Purkinje cell (primary cell): ENCODE measurements at places on chromosomes 4 and X. TPM values are rescaled to one million over a fixed set of nuclear protein-coding genes. Genes with fewer than 3 reads are reported as not detected.

The PAK3 gene
- 23.9 and 29.5 TPM in 2 replicates for polyA plus RNA-seq

The MAGEA4 gene
- not detected in 2 replicates for polyA plus RNA-seq

The ARHGAP6 gene
- 0.50 and 0.62 TPM in 2 replicates for polyA plus RNA-seq

The MAOB gene
- 30.0 and 42.1 TPM in 2 replicates for polyA plus RNA-seq

The HTN3 gene
- not detected in 2 replicates for polyA plus RNA-seq

The ZNF280C gene
- 1.1 and 1.5 TPM in 2 replicates for polyA plus RNA-seq

The ATOH1 gene
- not detected in 2 replicates for polyA plus RNA-seq
